ENCODE measurements at places on chromosomes 11 and 22. TPM values are rescaled to one million over a fixed set of nuclear protein-coding genes. Genes with fewer than 3 reads are reported as not detected.

PKP3 gene
- total RNA-seq, result 4.5 TPM

GRM5 gene
- 4.6 TPM for total RNA-seq

CABP7 gene
- 3.1 TPM for total RNA-seq

HORMAD2 gene
- total RNA-seq, result not detected

ANGPTL5 gene
- total RNA-seq, result not detected

CCDC88B gene
- total RNA-seq, result 5.7 TPM

FREY1 gene
- total RNA-seq, result 2.9 TPM

PIWIL4 gene
- 0.76 TPM for total RNA-seq

HIRA gene
- 9.9 TPM for total RNA-seq

NPTXR gene
- total RNA-seq, result 9.5 TPM

WBP2NL gene
- 0.27 TPM for total RNA-seq

MED17 gene
- total RNA-seq, result 48.0 TPM

ROBO4 gene
- total RNA-seq, result 0.75 TPM

ASRGL1 gene
- 25.8 TPM for total RNA-seq

KRTAP5-10 gene
- 0.25 TPM for total RNA-seq

PHLDA2 gene
- total RNA-seq, result 0.52 TPM

TMEM121B gene
- total RNA-seq, result 9.9 TPM

POU2F3 gene
- 1.7 TPM for total RNA-seq

WDR74 gene
- 78.7 TPM for total RNA-seq

RCOR2 gene
- total RNA-seq, result 1.8 TPM

MAPK8IP2 gene
- 35.3 TPM for total RNA-seq

KCNQ1 gene
- 0.16 TPM for total RNA-seq

SCGB1A1 gene
- total RNA-seq, result not detected

SAA2 gene
- not detected for total RNA-seq

FGF4 gene
- not detected for total RNA-seq

NRXN2 gene
- total RNA-seq, result 90.7 TPM

NOX4 gene
- 2.1 TPM for total RNA-seq

SCO2 gene
- total RNA-seq, result 1.1 TPM

PLAAT4 gene
- total RNA-seq, result 175 TPM

SGSM1 gene
- total RNA-seq, result 0.07 TPM

SAA4 gene
- not detected for total RNA-seq

CTTN gene
- 77.2 TPM for total RNA-seq

SAAL1 gene
- total RNA-seq, result 15.8 TPM
